Amniotic stem cell (primary cell): ENCODE measurements at places on chromosomes 6 and 20.

DNA sequence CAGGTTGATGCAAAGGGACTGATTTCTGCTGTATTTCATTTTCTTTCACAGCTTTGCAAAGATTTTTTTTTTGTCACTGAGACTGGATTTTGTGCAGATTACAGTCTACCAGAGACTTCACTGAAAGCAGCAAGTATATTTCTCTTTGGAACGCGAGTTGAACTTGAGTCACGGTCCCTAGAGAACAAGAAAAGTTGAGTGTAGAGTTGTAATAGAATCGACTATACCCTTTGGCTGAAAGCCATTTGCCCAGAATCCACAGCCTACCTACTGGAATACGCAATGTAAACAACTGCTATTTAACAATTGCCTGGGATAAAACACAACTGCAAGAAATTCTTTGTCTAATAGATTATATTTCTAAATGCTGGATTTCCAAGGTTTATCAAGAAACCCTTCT, 520.6 kb downstream of the HDGFL1 start:
- DNase-seq: no peak

GRCh38 chr6:6686748-6687601, 98.5 kb downstream of the LY86 start:
- DNase-seq: no peak

DNA sequence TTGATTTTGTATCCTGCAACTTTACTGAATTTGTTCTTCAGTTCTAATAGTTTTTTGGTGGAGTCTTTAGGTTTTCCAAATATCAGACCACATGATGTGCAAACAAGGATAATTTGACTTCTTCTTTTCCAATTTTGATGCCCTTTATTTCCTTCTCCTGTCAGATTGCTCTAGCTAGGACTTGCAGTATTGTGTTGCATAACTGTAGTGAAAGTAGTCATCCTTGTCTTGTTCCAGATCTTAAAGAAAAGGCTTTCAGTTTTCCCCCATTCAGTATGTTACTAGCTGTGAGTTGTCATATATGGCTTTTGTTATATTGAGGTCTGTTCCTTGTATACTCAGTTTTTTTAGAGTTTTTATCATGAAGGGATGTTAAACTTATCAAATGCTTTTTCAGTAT, 4.6 kb downstream of the MICB start:
- no peak for DNase-seq

DNA sequence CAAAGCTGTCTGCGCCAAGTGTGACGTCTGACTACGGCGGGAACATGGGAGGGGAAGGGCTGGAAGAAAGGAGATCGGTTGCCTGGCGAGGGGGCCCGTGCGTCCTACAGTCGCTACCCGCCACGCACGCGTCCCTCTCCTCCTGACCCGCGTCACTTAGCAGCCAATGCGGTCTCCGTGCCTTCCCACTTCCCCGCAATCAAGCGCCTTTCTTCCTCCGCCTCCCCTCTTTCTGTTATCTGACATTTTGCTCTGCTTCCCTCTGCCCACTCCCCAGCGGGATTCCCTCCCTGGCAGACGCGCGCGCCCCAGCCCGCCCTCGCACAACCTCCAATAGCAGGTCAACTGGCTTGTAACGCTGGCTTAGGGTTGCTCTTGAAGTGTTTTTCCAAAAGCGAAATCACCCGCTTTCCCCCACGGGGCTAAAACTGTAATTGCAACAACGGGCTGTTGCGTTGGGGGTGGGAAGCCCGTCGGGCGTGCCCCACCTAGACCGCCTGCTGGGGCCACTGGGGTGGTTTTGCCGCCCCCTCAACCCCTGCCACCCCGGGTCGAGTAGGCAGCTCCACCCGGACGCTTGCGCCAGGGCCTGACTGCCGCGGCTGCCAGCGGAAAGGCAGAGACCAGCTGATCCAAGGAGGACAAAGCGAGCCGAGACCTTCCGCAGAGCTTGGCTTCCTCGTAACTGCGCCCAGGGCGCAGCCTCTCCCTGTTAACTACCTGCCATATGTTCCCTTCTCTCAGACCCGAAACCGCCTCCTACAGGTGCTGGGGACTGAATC, 6.2 kb upstream of the SOX4 start:
- no peak for DNase-seq

- no peak for DNase-seq
Observed at GRCh38 chr20:54820392-54820791, 345.0 kb downstream of the DOK5 start.

DNA sequence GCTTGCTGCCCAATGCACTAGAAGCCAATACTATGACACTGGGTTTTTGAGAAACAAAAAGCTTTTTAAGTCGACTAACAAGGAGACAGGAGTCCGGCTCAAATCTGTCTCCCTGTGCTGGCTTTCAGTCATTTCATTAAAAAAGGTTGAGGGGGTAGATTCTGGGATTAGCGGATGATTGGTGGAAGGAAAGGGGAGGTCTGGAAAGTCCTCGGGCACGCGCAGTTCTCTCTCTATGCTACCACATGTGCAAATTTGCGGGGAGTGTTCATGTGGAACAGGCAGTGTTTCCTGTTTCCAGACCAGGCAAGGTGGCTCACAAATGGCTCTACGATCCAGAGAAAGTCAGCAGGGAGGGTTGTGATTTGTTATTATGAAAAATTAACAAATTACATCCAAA, 89.1 kb upstream of the TOX2 start:
- no peak for DNase-seq

DNA sequence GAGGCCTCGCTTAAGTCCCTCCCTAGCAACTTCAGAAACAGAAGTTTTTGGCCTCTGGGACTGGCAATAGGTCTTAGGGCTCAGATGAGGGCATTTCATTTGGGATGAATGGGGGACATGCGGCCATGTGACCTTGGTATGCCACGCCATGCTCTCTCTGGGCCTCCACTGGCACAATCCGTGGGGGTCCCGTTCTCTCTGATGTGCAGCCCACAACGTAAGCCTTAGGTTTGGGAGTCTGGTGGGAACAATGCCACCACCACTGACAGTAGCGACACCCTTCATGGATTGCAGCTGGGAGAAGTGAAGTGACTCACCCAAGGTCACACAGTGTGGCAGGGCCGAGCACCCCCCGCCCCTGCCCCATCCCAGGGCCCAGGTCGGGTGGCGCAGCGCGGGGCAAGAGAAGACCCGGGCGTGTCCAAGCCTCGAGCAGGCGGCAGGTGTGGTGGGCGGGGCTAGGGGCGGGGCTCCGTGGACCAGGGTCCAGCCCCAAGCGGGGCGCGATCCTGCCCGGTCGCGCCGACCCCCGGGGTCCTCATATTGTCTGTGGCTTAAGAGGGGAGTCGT, 864 bp upstream of the CEBPB start:
- DNase-seq: no peak

DNA sequence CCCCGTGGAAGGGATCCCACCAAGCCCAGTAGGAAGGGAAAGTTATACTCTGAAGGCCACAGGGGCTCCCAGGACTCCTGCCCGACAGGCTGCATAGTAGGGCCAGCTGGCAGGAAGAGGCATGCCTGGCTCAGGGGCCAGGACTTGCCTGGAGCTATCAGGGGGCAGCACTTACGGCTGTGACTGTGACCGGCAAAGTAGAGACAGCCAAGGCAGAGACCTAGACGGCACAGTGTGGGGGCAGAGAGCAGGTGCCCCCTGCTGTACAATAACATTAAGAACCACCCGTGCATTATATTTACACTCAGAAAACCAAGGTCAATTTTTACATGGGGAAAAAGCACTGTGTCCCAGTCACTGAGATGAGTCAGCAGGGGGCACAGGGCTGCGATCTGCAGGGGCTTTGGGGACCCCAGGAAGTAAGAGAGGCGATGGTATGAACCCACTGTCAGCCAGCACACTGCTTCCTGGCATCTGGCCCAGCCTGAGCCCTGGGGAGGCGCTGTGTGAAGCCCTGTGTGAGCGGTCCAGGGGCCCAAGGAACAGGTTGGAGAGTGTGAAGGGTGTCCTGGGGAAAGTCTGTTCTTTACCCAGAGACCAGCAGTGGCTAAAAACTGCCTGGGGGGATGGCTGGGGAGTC, 9.9 kb downstream of the CCDC167 start:
- DNase-seq: no peak

- no peak for DNase-seq
Observed at GRCh38 chr20:48926821-48927220, 5.3 kb downstream of the ARFGEF2 start.

DNA sequence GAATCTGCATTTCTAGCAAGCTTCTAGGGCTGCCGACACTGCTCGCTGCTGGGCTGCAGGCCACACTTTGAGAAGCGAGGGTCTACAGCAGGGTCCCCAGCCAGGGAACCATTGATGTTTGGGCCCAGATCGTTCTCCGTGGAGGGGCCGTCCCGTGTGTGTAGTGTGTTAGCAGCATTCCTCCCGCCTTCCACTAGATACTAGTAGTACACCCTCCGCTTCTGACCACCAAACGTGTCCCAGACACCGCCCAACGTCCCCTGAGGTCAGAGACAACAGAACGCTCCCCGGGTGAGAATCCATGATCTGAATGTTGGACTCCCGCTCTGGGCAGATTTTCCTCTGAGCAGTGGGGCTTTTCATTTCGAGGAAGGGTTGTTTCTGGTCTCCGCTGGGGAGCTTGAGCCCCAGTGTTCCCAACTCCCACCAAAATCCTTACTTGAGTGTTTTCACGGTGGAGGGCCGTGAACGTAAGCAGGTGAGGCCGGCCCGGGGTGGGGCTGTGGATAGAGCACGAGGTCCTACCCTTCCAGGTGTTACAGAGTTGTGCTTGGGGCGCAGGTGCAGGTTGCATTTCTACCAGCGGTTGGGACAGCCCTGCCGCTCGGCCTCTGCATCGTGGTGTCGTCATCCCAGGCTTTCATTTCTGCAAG, 124.6 kb downstream of the SYCP2 start:
- no peak for DNase-seq

DNA sequence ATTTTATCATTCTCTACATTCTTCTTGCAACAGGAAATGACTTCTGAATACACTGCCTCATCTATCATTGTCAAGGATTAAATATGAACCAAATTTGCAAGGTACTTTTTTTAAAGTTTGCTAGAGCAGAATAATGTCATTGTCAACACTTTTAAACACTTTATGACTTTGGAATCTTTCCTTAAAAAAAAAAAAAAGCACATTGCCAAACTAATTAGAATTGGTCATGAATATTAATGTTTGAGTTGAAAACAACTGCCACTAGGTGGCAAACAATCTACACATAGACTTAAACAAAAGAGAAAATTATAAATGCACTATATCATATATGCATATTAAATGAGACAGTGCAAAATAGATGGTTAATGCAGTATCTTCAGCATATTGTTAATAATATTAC, 32.5 kb upstream of the TMEM244 start:
- DNase-seq: no peak

DNA sequence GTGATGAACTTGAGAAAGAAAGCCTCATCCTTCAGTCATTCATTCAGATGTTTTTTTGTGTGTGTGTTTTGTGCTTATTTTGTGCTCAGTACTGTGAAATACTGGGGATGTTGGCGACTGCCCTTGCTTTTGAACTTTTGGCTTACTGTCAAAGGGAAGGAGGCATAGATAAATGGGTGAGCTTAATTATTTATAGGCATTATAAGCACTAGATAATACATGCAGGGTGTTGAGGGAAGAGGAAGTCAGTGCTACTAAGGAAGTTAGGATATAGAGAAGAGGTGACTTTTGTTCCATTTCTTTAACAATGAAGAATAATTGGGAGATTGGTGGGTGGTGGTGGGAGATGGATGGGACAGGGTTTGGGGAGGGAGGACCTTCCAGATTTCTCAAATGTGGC, 23.6 kb downstream of the XRN2 start:
- DNase-seq: no peak

GRCh38 chr6:93120154-93120742, 299.1 kb downstream of the EPHA7 start:
- DNase-seq: no peak

- DNase-seq: peak; percentile 43
Observed at GRCh38 chr20:37907677-37908401, 4.9 kb downstream of the VSTM2L start.

DNA sequence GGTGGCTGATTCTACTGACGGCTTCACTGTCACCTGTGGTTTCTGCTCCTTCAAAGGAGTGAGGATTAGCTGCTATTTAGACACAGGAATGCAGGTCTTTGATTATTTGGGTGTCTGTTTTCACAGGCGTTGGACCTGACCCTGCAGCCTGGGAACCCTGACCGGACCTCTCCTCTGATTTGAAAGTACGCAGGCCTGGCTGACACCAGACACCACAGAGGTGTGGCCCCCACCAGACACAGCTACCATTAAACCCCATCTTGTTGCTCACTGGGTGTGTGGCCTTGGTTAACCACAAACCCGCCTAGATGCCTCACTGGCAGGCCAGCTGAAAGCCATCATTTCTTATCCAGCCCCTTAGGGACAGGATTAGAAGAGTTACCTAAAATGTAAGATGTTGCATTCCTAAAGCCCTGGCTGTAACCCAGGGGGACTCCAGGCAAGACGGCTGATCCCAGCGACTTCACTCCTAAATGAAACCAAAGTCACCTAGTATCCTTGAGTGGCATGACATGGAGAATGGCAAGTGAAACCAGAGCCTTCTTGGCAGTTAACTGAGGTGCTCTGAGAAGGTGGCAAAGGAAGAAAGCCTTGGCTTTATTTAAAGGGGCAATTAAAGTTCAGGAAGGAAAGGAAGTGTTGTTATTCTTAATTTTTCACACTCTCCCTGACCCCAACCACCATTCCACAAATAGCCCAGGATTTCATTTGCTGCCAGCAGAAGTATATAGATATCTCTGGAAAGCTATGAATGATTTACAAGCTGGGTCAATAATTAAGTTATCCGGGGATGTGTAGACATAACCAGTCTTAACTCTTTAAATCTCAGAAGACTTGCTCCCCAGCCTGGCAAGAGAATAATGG, 169.9 kb downstream of the QRSL1 start:
- no peak for DNase-seq

GRCh38 chr6:41572613-41573012, 26.4 kb downstream of the FOXP4 start:
- no peak for DNase-seq

GRCh38 chr6:88361298-88361697, 195.2 kb upstream of the CNR1 start:
- DNase-seq: no peak

- DNase-seq: no peak
Observed at GRCh38 chr6:41247288-41247865, 19.2 kb downstream of the TREML4 start.

- no peak for DNase-seq
Observed at GRCh38 chr20:62045118-62045517, 20.6 kb downstream of the TAF4 start.

- DNase-seq: no peak
Observed at GRCh38 chr6:139422105-139423036, 47.9 kb upstream of the CITED2 start.

DNA sequence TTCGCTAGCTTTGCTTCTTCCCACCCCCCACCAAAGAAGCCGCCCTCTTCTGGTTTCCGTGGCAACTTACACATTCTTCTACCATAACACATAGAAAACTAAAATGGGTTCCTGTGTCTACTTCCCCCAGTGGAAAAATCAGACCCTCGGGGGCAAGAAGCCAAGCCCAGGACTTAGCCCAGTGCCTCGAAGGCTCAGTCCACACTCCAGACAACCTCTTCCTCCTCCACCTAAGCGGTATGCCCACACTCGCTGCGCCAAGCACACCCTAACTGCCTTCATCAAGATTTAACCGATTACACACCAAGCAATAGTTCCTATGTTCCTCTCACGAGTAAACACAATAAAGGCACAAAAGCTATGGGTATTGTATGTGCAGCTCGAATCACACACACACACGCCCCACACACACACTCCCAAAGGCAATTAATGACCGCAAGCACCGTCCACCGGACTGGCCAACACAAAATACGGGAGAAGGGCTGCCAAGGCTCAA, 537 bp downstream of the PPIL4 start:
- peak; percentile 52 for DNase-seq
